ENCODE measurements at places on chromosomes 3 and 15.
A peak's percentile ranks its signal among the peaks of the same experiment; 100 is the strongest.

GRCh38 chr3:157452097-157452496, 15.4 kb downstream of the PTX3 start:
- no peak for DNase-seq

DNA sequence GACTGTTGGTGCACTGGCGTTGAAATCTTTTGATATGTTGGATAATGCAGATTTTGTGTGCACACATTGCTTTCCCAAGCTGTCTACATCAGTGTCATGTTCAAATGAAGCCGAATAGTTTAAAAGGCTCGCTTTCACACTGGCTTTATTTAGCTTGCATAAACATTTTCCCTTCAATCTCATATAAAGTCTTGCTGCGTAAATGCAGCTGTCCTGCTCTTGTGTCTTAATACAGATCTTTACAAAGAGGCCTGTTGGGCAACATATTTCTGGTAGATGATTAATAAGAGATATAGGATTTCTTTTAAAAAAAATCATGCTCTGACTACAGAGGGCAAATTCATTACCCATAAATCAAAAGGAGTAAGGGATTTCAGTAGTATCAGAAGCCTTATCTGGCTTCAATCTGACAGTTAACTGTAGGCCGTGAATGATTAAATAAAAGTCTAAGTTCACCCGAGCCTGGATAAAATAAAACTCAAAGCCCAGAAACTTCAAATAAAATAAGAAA, 937.2 kb downstream of the FHIT start:
- DNase-seq: no peak

DNA sequence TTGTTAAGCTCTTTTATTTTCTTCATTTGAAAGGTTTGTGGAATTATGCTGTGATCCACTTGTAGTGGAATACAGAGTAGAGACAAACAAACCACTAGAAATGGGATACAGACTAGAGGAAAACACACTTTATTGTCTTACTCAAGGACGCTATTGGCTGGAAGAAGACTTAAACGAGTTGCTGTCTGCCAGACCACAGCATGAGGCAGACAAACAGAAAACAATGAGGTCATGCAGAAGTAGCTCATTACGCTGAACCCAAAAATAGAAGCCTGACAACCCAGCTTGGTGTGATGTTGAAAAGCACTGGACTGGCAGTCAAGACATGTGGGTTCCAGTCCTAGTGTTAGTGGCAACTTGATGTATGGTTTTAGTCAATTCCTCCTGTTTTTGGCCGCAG, 62.4 kb upstream of the P3H2 start:
- peak; percentile 96 for DNase-seq

DNA sequence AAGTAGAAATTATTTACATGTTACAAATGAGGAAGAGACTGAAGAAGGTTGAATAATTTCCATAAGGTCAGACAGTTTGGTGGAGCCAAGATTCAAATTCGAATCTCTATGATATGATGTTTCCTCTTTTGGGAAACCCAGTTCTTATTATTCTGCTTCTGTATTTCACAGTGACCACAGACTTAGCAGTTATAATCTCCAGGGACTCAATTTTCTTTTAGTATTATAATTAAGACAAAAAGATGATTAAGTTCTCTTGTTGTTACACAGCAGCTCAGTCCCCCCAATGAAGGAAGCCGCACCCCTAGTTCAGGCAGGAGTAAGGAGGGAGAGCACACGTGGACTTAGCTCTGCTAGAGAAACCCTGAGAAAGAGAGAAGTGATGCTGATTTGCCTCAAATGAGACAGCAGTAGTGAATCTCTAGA, 130.6 kb downstream of the CCNL1 start:
- no peak for DNase-seq

GRCh38 chr3:27726240-27726639, 4.1 kb upstream of the EOMES start:
- DNase-seq: no peak

DNA sequence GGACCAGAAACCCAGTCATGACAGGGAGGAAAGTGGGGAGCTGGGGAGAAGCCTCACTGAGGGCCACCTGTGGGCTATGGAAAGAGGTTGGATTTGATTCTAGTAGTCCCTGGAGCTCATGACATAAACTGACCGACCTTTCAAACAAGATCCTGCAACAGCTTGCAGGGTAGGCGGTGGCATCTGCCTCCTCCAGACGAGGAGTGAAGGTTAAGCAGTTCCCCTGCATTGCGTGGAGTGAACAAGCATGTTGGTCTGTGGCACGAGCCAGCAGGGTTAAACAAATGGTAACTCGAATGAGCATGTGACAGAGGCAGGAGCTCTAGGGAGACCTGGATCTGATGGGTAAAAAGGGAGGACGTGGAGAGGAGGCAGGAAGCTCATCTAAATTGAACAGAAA, 12.7 kb downstream of the TGM4 start:
- no peak for DNase-seq

DNA sequence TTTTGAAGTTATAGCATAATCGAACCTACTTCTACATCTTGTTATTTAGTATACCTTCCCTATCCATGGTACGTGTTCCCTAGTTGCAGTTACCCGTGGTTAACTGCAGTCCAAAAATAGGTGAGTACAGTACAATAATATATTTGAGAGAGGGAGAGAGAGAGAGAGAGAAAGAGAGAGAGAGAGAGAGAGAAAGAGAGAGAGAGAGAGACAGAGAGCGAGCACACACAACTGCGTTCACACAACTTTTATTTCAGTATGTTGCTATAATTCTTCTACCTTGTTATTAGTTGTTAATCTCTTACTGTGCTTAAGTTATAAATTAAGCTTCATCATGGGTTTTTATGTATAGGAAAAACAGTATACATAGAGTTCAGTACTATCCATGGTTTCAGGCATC, 928.1 kb downstream of the TUSC7 start:
- no peak for DNase-seq

GRCh38 chr15:90388462-90389380, 679 bp downstream of the IQGAP1 start:
- DNase-seq: peak; percentile 43

DNA sequence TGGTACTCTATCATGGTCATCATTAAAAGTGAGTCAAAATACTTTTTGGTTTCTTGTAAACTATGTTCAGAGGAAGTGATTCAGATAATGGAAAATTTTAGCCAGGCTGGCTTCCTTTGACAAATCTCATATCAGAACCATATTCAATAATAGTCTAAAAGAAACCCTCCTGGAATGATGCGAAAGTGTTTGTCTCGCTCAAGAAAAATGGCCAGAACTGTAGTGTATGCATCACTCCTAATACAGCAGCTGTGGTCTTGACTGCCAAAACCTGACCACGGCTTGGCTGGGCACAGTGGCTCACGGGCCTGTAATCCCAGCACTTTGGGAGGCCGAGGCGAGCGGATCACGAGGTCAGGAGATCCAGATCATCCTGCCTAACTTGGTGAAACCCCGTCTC, 35.6 kb upstream of the KCNMB2 start:
- DNase-seq: peak; percentile 9

DNA sequence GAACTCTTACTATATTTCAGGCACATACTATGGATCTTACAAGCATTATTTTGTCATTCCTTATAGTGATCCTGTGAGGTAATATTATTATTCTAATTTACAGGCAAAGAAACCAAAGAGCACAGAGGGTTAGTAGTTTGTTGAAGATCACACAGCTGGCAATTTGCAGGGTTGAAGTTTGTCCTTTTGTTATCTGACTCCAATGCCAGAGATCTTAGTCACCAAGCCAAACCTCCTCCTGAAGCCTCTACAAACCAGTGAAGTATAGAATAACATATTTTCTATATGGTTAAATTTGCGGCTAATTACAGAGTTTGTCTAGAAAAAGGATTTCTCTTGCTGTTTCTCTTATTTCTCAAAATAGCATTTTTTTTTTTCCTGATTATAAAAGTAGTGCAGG, 11.2 kb downstream of the ISLR2 start:
- peak; percentile 18 for DNase-seq

GRCh38 chr3:127090218-127091160, 102.4 kb upstream of the PRR23E start:
- no peak for DNase-seq

GRCh38 chr3:170387950-170388349, 30.4 kb downstream of the SKIL start:
- no peak for DNase-seq

DNA sequence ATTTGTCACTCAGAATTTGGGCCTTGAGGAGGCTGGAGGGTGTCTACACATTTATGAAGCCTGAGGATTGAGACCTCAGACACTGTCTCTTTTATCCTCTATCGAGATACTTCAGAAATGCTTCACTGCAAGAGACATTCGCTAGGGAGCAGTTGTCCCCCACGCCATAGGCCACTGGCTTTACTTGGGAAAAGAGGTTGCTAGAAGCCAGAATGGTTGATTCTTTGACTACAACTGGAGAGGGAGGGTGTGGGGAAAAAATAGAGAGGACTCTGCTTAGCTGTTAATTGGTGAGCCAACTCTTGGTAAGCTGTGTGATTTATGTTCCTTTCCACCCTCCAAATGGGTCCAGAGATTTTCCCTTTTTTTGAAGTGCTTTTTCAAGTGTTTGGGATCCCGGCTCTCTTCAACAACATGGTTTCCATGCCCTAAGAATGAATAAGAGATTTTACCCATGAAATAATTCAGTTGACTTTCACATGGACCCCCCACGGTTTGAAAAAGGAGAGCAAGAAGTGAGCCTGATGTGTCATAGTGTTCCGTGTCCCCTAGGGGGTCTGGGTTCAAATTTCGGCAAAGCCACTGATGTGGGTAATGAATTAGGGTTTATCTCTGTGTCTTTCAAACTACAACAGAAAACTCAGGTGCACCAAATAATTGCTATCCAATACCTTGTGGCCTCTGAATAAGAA, 2.7 kb downstream of the BOC start:
- peak; percentile 46 for DNase-seq

DNA sequence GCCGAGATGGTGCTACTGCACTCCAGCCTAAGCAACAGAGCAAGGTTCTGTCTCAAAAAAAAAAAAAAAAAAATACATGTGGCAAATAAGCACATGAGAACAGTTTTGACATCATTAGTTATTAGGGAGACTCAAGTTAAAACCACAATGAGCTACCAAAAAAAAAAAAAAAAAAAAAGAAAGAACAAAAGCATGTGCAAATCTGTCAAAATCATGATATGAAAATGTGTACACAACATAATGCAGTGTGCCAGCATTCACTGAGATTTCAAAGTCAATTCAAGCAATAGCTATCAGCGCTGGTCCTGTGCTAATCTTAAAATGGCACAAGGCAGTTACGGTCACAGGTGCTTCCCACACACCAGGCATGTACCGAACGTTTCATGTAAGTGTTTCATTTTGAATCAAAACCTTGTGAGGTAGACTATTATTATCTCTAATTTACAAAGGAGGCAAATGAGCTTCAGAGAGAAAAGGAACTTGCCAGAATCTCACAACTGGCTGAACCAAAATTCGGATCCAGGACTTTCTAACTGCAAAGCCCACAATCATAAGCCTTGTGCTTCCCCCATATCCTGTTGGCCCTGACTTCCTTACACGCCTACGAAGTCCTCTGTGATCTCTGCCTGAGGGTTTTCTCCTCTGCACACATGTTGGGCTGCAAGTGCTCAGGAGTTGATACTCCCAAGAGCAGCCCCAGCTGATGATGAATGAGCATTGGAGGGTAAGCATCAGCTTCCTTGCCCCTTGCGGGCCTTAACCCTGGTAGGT, 200.1 kb upstream of the PROK2 start:
- DNase-seq: no peak

DNA sequence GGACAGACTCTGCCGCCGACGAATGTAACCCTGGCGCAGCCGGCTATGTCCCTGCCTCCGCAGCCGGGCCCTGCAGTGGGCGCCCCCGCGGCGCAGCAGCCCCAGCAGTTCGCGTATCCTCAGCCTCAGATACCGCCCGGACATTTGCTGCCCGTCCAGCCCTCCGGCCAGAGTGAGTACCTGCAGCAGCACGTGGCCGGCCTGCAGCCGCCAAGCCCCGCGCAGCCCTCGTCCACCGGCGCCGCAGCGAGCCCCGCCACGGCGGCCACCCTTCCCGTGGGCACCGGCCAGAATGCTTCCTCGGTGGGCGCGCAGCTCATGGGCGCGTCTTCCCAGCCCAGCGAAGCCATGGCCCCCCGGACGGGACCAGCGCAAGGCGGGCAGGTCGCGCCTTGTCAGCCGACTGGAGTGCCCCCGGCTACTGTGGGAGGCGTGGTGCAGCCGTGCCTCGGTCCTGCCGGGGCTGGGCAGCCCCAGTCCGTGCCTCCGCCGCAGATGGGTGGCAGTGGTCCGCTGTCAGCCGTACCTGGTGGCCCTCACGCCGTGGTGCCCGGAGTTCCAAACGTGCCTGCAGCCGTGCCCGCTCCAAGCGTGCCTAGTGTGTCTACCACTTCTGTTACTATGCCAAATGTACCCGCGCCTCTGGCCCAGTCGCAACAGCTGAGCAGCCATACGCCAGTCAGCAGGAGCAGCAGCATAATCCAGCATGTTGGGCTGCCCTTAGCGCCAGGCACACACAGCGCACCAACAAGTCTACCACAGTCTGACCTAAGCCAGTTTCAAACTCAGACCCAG, 2.4 kb downstream of the TSC22D2 start:
- no peak for DNase-seq

GRCh38 chr15:88028024-88028423, 228.5 kb downstream of the NTRK3 start:
- DNase-seq: no peak

DNA sequence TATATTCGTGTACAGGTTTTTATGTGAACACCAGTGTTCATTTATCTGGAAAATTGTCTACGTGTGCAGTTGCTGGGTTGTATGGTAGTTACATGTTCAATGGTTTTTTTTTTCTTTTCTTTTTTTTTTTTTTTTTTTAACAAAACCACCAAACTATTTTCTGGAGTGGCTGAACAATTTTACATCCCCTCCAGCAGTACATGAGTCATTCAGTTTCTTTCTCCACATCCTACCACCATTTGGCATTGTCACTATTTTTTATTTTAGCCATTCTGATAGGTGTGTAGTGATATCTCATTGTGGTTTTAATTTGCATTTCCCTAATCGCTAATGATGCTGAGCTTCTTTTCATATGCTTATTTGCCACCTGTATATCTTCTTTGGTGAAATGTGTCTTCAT, 256.3 kb upstream of the EOMES start:
- DNase-seq: peak; percentile 1

DNA sequence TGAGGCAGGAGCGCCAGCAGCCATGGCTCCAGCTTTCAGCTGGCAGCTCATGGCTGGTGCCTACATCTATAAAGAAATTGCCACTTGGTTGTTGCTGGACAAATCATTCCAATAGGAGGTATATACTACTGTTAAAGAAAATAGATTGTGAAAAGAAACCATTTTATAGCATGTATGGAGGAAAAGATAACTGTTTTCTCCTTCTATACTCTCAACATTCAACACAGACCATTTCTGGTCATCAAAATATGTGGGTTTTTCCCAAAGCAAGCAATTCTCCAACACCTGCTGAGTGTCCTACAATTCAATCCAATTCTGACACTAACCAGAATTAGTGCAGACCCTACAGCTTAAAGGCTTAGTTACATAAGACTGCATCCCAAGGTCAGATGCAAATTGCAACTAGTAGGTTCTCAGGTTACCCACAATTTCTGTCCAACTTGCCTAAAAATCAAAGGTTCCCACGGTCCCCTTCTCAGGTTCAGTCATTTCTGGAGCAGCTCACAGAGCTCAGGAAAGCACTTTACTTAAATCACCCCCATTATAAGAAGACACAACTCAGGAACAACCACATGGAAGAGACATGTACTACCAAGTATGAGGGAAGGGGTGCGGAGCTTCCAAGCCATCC, 42.4 kb upstream of the STRIT1 start:
- DNase-seq: no peak

GRCh38 chr15:52183562-52184173, 7.5 kb downstream of the GNB5 start:
- peak; percentile 37 for DNase-seq

All from astrocyte of the spinal cord (primary cell).